ENCODE measurements at places on chromosomes 2 and 18.

DNA sequence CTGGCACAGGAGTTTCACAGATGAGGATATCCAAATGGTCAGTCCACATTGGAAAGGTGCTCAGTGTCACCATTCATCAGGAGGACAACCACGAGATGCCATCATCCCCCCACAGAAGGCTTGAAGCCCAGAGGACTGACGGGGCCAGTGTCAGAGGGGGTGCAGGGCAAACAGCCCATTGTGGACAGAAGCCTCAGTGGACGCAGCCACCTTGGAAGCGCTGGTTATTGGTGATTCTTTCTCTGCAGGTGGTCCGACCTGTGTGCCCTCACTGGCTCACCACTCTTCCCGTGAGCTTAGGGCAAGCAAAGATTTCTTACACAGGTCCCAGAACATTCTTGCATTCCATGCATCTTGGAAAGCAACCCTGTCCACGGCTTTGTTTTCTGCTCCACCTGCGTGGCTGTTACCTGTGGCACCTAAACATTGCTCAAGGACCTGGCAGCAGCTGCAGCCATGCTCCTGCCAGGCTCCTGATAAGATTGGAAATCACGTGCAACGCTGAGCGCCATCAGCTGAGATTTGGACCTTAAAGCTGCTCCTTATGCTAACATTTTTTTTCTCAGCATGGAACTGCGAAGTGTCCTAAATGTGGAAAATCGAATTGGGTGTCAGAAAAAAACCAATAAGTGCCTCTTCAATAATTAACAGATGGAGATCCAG, 110.9 kb upstream of the CTDP1 start:
- no peak for DNase-seq

DNA sequence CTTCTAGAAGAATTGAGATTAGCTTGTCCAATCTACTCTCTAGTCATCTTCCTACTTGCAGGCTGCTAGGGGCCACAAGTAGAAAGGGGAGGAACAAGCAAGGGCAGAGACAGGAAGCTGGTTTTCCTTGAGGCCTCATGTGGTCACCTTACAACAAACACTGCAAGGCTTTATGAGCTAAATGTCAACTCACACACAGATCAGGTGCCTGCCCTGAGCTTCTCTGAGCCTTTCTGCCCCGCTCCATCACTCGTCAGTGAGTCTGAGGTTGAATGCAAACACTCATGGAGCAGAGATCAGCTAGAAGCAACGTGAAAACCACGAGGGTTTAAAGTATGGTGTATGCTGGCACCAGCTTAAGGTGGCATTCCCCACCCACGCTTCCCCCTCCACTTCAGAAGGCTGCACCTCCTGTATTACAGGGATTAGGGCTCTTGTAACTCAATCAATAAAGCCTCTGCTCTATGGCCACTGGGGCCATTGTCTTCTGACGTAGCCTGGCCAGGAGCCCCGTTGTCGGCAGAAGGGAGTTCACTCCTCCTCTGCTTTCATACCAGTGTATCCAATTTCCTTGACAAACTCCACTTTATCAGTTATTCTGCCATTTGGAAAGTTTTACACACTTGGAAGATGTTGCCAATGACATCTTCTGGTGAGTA, 5.4 kb upstream of the CRYGC start:
- DNase-seq: no peak

DNA sequence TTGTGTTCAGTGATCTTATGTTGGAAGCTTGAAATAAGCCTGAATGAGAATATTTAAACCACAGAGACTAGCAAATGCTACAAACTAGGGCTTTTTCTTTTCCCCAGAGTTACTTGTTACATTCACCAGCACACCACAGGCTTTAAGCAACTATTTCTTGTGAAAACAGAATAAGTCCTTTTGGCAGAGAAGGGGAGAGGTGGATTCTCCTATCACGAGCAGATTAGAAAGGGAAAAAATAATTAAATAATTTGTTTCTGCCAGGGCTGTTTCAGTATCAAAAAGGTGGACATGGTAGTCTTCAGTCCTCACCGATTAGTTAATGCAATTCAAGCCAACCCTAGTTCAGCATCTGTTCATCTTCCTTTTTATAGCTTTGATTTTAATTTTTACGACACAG, 12.6 kb downstream of the IFIH1 start:
- DNase-seq: no peak

DNA sequence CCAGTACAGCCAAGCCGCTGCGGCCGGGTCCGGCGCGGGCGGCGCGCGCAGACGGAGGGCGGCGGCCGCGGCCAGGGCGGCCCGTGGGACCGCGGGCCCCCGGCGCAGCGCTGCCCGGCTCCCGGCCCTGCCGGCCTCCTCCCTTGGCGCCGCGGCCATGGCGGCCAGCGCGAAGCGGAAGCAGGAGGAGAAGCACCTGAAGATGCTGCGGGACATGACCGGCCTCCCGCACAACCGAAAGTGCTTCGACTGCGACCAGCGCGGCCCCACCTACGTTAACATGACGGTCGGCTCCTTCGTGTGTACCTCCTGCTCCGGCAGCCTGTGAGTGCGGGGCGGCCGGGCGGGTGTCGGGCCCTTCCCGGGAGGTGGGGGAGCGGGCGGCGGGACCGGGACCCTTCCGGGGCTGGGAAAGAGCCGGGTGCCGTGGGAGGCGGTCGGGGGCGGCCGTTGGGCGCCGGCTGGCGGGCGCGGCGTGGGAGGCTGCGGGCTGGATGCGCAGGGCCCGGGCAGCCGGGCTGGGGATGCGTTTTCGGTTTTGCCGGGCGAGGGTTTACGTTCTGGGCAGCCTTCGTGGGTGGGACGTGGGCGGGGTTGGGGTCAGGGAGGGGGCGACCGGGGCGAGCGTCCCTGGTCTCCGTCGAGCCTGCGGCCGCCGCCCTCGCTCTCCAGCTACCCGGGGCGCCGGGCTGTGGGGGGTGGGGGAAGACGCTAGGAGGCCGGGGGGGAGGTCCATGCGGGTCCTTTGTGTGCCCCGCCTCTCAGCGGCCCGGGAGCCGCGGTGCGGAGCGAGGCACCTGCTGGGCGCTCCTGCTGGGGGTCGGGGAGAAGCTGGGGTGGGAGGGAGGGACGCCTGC, 537 bp downstream of the AGFG1 start:
- peak; percentile 45 for DNase-seq

- DNase-seq: no peak
These were observed 543.9 kb upstream of the LINC00305 start for GRCh38 chr18:64692826-64693225.

- no peak for DNase-seq
These were observed 26.8 kb upstream of the EPAS1 start for GRCh38 chr2:46270384-46270783.
